ENCODE measurements at places on chromosomes 5 and 9.
A peak's percentile ranks its signal among the peaks of the same experiment; 100 is the strongest.

- no peak for DNase-seq
Observed at GRCh38 chr5:2917524-2917923, 166.0 kb upstream of the IRX2 start.

DNA sequence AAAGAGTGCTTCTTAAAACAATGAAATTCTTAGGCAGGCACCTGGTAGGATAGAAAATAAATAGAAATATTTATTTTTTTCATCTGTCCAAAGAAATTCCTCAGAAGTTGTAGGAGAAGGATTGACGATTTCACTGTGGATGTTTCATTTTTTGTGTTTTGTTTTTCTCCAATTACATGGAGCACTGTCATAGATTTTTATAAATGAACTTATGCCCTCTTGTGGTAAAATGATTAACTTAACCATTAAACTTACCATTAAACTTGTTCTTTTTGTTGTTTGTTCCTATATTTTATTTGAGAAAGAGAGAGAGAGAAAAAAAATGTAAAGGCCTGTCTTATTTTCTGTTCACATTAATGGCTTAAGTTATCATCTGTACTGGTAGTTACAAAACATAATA is 339.2 kb downstream of the PRR16 start:
- DNase-seq = peak; percentile 17

DNA sequence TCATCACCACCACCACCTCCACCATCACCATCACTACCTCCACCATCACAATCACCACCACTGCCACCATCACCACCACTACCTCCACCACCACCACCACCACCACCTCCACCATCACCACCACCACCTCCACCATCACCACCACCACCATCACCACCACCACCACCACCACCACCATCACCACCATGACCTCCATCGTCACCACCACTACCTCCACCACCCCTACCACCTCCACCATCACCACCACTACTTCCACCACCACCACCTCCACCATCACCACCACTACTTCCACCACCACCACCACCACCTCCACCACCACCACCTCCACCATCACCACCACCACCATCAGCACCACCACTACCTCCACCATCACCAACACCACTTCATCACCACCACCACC is 23.5 kb upstream of the ADCY2 start:
- DNase-seq = no peak

DNA sequence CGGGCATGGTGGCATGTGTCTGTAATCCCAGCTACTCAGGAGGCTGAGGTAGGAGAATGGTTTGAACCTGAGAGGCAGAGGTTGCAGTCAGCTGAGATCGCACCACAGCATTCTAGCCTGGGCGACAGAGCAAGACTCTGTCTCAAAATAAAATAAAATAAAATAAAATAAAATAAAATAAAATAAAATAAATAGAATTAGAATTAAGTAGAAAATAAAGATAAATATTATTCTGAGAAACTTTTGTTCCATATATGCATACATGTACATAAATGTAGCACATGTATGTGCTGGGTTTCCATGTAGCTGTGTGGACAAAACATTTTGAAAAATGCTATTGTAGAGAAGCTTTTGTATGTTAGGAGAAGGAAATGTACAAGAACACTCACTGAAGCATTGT is 129.4 kb upstream of the VLDLR start:
- no peak for DNase-seq

- no peak for DNase-seq
Observed at GRCh38 chr5:54905246-54905795, 80.1 kb downstream of the ESM1 start.
